NCI-H69 (cell line): ENCODE measurements at places on chromosomes 5 and 9.
A peak's percentile ranks its signal among the peaks of the same experiment; 100 is the strongest.

- no peak for DNase-seq
Measured at GRCh38 chr5:68350176-68350575, 134.6 kb downstream of the PIK3R1 start.

GRCh38 chr5:179795049-179795862, 1.5 kb downstream of the LTC4S start:
- DNase-seq = peak; percentile 79

- DNase-seq = no peak
Measured at GRCh38 chr5:14359069-14360043, 216.2 kb downstream of the TRIO start.

DNA sequence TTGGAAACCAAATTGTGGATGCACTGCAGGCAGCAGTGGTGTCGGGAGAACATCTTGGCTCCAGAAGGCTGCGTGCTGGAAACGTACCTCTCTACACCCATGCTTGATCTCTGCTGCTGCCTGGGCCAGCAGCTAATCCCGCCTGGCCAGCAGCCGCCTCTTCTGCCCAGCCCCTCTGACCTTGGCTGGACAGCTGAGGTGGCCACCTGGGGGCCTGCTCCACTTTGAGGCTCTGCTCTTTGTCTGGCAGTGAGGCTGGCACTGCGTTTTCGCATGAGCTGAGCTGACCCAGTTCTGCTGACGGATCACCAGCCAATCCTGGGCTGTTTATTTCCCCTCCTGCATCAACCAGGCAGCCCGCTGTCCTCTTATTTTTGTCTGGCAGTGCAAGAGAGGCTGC, 154.9 kb downstream of the TENT4A start:
- DNase-seq = no peak

GRCh38 chr9:136626066-136626725, 36.5 kb upstream of the EGFL7 start:
- no peak for DNase-seq

DNA sequence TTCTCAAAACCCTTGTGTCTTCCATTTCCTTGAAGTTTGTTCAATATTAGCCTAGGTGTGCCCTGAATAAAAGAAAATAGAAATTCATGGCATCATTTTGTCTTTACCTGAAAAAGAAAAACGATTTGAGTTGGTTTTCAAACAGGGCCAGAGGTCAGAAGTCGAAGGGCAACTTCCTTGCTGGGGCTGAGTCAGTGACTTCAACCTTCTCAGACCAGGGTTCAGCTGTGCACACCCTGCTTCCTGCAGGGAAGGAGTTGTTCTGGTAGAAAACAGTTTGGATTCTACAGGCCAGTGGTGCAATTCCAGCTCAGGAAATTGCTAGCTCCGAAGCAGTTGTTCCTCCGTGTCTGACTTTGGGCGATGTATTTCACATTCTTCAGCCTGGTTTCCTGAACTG, 132.1 kb upstream of the SLC30A5 start:
- no peak for DNase-seq

DNA sequence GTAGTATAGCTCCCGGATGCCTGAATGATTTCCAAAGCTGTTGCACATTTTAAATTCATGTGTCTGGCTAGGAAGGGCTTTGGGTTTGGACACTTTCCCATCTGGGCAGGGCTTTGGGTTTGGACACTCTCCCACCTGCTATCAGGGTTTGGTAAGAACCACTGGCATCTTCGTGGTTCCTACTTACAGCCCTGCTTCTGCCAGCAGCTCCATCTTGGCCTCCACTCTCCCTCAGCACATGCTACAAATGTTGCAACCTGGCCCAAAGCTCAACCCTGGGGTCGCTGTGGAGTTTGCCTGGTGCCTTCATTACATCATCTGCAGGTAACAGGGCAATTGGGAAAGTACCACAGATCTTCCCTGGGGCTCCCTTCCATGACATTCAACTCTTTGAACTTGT, 3.5 kb downstream of the TMCO6 start:
- DNase-seq = no peak

GRCh38 chr9:116287721-116288120, 134.1 kb downstream of the PAPPA start:
- no peak for DNase-seq

DNA sequence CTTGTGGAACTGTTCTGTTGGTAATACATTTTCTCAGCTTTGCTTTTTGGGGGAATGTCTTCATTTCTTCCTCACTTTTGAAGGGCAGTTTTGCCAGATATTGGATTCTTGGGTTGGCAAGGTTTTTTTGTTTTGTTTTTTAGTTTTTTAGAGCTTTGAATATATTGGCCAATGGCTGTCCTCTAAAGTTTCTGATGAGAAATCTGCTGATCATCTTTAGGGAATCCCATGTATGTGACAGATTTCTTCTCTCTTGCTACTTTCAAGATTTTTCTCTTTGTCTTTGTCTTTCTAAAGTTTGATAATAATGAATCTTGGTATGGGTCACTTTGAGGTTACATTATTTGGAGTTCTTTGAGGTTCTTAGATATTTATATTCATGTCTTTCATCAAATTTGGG, 227.4 kb downstream of the FBXL7 start:
- DNase-seq = no peak

GRCh38 chr9:70324963-70325362, 66.2 kb downstream of the SMC5 start:
- DNase-seq = no peak
